Renal cortex interstitium (tissue), 15 donors: ENCODE measurements at places on chromosomes 3 and 15. TPM values are rescaled to one million over a fixed set of nuclear protein-coding genes. Genes with fewer than 3 reads are reported as not detected.
A peak's percentile ranks its signal among the peaks of the same experiment; 100 is the strongest.

The SLC2A2 gene
- 27.6 TPM for polyA plus RNA-seq

The PRTG gene
- 13.6 TPM for polyA plus RNA-seq

GRCh38 chr3:45794177-45794560, 2.2 kb downstream of the SLC6A20 start:
- DNase-seq, result no peak

The TMEM207 gene
- 25.9 TPM for polyA plus RNA-seq

DNA sequence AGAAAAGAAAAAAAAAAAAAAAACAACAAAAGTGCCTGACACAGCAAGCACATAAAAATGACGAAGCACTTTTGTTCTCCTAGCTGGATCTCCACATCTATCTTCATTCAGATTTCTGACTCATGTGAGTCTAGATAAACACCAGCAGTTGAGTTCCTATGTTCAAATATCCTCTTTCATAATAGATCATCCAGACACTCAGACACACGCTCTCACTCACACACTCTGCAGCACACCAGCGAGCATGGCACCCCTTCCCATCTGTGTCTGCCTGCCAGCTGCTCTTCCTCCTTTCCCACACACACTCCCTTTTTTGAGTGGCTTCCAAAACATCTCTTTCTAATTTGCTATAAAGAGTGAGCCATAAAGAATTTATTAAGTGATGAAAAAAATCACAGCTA, 19.8 kb upstream of the CELF6 start:
- peak; percentile 27 for DNase-seq

- no peak for DNase-seq
Observed at GRCh38 chr3:184582646-184583577, 21.3 kb downstream of the EPHB3 start.

The CHRFAM7A gene
- polyA plus RNA-seq, result 6.0 TPM

The ZNF80 gene
- polyA plus RNA-seq, result not detected

The IP6K2 gene
- polyA plus RNA-seq, result 201 TPM

GRCh38 chr15:59993041-59993750, 10.9 kb upstream of the FOXB1 start:
- DNase-seq, result no peak

DNA sequence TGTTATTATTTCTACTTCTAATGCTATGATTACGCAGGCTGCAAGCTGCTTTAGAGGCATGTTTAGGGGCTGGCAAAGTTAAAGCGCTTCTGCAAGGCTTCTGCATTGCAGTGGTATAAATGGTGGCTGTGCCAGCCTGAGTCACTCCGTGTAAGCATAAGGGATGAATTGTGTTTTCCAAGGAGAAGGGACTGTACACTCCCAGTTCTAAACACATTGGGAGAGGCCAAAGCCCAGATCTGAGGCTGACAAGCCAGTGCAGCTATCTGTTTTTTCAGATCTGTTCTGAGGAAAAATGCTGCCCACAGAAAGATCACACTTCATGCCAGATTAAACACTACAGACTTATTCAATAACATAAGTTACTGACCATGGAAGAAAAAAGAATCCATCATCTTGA, 83.8 kb downstream of the PRICKLE2 start:
- no peak for DNase-seq

DNA sequence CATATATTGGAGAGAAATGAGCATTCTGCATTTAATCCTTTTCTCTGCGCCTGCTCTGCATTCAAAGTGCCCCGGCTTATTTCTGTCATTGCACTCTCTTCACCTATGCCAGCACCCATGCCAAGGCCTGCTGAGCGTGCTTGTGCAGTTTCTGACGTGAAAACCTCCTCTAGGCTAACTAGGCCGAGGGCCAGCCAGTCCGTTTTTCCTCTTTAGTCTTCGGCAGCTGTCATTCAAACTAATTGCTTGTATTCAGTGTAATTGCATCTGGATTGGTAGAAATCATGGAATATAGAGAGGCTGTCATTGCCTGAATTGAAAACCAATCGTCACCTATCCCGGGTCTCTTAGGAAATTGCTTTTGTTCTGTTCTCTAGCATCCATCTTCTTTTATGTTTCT, 94.0 kb downstream of the ARPP21 start:
- no peak for DNase-seq

GRCh38 chr15:99704444-99704838, 28.8 kb downstream of the LYSMD4 start:
- peak; percentile 88 for DNase-seq

DNA sequence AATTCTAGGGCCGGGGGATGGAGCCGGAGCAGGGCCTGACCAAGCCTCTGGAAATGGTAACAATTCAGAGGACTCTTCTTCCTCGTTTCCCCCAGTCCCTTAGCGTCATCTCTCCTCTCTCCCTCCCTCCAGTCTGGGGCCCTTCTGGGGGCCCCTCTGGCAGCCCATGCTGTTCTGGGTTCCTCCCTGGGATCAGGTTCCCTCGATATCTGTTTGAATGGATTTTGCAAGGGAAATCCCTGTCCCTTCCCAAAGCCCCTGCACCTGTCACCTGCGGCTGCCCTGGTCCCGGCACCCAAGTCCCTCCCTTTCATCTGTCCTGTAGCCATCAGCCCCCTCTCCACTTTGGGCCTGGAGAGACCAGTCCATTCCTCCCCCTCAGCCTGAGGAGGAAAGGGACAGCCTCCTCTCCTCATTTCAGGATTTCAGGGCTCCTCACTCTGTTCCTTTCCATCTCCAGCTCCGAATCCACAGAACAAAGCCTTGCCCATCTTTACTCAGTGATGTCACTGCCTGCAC, 1.7 kb upstream of the PLCB2 start:
- DNase-seq, result no peak

The KLHL6 gene
- 1.2 TPM for polyA plus RNA-seq

DNA sequence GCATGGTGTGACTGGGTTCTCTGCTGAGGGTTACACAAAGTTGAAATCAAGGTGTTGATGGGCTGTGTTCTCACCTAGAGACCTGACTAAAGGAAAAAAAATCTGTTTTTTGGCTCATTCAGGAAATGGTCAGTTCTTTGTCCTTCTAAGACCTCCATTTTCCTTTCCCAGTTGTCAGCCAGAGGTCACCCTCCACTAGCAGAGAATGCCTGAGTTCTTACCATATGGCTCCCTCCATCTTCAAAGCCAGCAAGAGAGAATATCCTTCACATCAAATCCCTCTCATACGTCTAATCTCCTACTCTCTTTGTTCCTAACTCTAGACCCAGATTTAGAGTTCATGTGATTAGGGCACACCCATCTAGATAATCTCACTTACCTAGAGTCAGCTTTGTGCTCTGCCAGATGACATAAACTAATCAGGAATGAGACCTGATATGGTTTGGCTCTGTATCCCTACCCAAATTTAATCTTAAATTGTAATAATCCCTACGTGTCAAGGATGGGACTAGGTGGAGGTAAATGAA, 19.4 kb downstream of the ANKRD28 start:
- no peak for DNase-seq

The TIMP4 gene
- 0.53 TPM for polyA plus RNA-seq

DNA sequence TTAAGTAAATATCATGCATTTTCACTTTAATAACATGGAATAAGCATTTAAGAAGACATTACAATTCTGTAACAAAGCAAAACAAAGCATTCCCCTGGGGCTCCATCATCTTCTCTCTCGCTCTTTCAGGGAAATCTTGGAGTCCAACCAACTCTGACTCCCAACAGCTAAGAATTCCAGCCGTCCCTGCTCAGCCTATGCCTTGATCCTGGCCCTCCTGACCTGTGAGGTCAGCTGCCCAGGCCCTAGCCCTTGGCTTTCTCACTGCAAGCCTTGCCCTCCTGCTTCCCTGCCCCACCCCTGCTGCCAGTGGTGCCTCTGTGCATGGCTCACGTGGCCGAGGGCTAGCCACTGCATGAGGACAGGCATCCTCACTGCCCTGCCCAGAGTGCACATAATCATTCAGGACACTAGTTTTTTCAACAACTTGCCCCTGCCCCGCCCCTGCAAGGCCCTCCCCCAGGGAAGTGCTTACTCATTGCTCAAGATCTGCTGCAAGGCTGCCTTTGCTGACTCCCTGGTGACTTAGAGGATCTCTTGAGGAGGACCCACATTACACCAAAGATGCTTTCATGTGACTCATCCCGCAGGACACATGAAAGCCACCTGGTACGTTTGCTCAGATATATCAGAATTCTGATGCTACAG, 37.6 kb downstream of the MTMR10 start:
- no peak for DNase-seq

The CHRM5 gene
- polyA plus RNA-seq, result 0.09 TPM

DNA sequence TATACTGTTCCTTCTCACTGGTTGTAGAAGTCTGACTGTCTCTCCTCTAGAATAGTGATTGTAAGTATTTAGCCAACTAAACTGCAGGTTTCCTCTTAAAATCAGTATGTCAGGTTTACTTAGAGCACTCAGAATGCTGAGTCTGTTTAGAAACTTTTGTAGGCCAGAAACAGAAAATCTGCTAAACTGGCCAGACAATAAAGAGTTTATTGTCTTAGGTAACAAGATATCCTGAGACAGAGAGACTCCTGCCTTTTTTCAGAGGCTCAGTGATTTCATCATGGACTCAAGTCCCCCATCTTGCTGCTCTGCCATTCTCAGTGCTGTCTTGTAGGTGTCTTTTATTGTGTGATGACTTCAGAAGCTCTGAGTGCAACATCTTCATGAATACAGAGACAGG, 279.0 kb downstream of the MFSD1 start:
- DNase-seq, result no peak

The CCR4 gene
- polyA plus RNA-seq, result 0.20 TPM

DNA sequence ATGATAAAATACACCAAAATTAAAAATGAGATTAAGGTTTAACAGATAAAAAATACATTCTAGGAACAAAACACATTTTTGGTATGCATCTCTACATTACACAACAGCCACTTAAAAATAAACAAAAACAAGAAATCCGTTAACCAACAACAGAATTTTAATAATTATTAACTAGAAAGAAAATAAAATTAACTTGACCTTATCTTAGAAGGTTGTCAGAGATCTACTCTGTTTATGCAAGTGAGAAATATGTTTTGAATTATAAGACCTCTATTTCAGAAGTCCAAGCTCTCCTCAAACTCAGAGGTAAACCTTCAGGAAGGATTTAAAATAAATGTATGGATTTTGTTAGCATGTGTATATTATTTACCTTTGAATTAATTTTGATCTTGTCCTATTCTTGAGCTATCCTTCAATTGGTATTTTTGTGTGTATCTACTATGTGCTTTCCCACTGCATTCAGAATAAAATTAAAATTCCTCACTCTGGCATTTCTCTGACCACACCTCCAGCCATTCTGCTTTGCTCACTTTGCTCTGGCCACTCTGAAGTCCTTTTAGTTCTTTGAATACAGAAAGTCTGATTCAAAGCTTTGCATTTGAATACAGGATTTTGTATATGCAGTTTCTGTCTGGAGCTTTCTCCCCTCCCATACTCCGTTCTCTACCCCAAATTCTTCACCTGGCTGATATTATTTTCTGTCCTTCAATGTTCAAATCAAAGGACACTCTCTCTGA, 352.0 kb downstream of the ZBTB20 start:
- DNase-seq, result no peak

The RPL22L1 gene
- 67.1 TPM for polyA plus RNA-seq

The VGLL3 gene
- polyA plus RNA-seq, result 4.2 TPM

GRCh38 chr15:79067072-79067833, 23.3 kb downstream of the RASGRF1 start:
- DNase-seq, result peak; percentile 18

DNA sequence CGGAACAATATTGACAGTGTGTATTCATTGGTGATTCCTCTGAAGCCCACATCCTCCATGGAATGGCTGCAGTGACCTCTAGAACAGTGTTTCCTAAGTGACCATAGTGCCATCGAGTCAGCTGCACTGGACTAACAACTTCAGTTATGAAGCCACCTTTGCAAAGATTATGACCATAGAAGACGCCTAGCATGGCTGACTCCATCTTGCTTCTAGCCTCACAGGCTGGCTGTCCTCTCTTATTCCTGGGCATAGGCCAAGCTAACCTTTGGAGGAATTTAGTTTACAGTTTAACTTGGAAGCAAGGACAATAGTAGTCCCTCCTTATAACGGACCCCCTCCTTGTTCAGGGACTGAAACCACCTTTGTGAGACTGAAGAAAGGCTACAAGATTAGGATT, 37.3 kb upstream of the OSBPL11 start:
- DNase-seq, result no peak

The ZNF660 gene
- polyA plus RNA-seq, result 18.2 TPM
